Epithelial cell of prostate (primary cell): ENCODE measurements at places on chromosomes 1 and 21.

DNA sequence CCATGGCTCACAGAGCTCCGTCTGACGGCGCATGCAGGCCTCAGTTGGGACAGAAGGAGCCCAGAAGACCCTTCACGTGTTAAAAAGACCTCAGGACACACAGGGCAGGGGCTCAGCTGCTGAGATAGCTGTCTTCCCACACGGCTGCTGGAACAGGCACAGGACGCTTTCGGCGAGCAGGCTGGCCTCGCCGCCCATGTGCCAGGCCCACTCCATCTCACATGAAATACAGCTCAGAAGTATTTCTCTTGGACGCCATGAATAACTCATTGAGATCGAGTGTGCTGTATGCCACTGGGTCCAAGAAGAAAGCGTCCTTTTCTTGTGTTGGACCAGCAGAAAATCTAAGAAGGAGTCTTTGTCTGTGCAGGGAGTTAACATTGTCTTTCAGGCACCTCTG is 69.6 kb downstream of the SIM2 start:
- DNase-seq = no peak

GRCh38 chr1:241641773-241642592 is 1.8 kb upstream of the CHML start:
- no peak for DNase-seq

DNA sequence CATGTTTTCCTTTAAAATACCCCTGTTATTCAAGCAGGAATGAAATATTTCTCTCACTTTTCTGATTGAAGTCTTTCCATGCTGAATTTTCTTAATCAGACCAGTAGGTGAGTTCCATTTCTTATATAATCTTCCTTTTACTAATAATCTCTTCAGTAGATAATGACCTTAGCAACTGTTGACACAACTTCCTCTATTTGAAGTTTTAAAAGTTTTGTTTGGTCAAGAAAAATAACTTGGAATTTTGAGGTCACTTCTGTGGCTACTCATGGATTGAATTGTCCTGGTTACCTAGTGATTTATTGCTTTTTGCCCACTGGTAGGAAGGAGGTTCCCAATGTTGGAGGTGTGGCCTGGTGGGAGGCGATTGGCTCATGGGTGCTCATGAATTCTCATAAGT is 70.6 kb upstream of the PAXBP1 start:
- no peak for DNase-seq

DNA sequence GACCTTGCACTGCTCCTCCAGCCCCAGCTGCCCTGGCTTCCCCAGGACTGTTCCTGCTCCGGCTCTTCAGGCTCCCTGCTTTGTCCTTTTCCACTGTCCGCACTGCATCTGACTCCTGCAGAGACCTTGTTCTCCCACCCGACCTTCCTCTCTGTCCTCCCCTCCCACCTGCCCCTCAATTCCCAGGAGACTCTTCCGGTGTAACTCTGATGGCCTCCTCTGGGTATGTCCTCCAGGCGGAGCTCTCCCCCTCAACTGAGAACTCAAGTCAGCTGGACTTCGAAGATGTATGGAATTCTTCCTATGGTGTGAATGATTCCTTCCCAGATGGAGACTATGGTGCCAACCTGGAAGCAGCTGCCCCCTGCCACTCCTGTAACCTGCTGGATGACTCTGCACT is 550 bp downstream of the ACKR1 start:
- no peak for DNase-seq

DNA sequence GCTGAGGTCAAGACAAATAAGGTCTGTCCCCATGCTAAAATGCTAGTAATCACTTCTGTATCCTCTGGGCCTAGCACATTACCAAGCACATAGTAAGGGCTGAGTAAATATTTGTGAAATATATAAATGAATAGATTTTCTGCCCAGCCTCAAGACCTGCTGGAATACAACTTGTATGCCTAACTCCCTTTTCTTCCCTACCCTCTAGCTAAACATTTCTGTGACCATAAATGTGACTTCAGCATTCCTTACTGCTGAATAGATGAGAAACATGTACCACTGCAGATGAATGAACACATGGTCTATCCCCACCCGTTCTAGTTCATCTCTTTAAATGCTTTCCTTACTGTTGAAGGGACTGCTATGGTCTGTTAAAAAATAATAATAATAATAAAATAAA is 209.0 kb upstream of the HOOK1 start:
- no peak for DNase-seq

- no peak for DNase-seq
Observed at GRCh38 chr1:175174309-175175102, 18.1 kb downstream of the KIAA0040 start.

DNA sequence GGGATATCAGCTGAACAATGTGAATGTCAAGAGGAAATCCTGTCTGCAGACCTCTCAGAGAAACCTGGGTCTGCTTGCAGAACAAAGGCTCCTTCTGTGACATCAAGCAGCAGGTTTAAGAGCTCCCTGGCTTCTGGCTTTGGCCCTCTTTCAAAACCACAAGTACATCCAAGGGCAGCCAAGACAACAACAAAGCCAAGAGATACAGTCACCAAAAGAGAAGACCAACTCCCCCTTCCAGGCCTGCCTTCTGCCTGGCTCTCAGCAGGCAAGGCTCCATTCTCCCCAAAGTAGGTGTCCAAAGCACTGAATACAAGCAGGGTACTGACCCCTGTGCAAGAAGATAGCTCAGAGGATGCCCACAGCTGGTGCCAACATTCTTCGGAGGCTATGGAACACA is 11.5 kb downstream of the BCAR3 start:
- DNase-seq = no peak

DNA sequence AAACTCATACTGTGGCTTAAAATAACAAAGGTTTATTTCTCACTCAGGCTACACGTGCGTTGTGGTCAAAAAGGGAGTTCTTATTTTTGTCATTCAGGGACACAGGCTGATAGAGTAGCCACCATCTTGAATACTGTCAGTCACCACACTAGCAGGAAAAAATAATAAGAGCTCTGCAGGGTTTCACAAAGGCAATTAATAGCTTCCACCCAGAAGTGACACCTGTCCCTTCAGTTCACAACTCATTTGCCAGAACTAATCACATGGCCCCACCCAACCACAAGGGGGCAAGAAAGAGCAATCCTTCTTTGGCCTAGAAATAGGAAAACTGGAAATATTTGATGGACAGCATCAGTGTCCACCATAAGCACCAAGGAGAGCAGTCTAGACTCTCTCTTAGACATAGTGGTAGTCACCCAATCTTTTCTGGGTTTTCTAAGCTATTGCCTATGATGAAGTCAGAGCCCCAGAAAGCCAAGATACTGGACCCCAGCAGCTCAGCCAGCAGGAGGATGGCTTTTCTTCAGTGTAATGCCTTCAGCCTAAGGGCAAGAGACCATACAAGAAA is 8.2 kb downstream of the HAPLN2 start:
- DNase-seq = no peak

GRCh38 chr1:198734323-198735008 is 95.6 kb downstream of the PTPRC start:
- no peak for DNase-seq

DNA sequence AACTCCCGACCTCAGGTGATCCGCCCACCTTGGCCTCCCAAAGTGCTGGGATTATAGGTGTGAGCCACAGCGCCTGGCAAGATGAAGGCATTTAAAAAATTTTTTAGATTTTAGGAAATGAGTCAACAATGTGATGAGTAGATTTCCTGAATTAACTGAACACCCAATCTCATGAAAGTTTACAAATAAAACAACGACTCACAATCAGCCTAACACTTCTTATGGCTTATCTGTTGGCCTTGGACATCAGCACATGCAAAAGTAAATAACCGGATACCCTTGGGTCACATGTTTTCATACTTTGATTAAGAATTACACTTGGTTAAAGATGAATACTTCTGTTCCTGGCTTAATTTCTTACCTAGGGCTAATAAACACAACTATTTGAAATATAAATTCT is 3.0 kb downstream of the GNG12 start:
- no peak for DNase-seq

- DNase-seq = no peak
Observed at GRCh38 chr1:38326135-38326534, 279.5 kb upstream of the POU3F1 start.

- DNase-seq = no peak
Observed at GRCh38 chr1:93715529-93716126, 34.0 kb upstream of the BCAR3 start.

- DNase-seq = no peak
Observed at GRCh38 chr1:151639466-151639865, 27.6 kb downstream of the SNX27 start.

DNA sequence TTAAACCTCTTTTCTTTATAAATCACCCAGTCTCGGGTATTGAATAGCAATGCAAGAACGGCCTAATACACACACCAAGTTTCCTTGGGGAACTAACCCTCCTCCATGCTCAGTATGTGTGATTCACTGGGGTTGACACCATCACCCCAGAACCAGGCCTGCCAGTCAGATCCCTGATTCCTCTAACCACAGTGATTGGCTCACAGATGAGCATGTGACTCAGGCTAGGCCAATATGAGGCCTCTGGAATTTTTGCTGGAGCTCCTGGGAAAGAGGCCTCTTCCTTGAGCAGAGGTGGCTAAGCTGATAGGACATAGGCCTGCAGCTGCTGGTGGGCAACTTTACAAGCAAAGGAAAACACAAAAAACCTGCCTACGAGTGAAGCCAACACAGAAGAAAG is 74.7 kb upstream of the ZBTB40 start:
- DNase-seq = no peak

DNA sequence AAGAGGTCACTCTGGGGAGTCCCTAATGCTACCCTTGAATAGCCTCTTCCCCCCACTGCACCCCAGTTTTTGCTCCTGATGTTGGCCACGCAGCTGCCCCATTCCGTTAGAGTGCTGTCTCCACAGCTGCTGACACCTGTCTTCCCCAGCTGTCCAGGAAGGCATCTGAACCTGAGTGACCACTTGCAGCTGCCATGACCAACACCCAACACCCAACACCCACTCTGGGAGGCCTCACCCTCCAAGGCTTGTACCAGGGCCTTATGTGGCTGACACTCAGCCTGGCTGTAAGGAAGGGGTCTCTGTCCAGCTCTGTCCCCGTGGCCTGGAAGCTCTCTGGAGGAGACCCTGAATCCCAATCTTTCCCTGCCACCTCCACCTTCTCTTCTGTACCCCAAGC is 26.7 kb upstream of the LDLRAP1 start:
- no peak for DNase-seq

DNA sequence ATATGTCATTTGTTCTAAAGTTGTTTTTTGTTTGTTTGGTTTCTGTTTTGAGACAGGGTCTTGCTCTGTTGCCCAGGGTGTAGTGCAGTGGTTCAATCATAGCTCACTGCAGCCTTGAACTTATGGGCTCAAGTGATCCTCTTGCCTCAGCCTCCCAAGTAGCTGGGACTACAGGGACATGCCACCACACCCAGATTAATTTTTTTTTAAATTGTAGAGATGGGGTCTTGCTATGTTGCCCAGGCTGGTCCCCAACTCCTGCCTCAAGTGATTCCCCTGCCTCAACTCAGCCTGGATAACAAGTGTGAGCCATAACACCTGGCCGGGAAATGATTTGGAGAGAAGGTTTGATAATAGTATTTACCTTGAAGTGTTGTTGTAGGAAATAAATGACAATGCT is 18.2 kb downstream of the NEXN start:
- DNase-seq = no peak

DNA sequence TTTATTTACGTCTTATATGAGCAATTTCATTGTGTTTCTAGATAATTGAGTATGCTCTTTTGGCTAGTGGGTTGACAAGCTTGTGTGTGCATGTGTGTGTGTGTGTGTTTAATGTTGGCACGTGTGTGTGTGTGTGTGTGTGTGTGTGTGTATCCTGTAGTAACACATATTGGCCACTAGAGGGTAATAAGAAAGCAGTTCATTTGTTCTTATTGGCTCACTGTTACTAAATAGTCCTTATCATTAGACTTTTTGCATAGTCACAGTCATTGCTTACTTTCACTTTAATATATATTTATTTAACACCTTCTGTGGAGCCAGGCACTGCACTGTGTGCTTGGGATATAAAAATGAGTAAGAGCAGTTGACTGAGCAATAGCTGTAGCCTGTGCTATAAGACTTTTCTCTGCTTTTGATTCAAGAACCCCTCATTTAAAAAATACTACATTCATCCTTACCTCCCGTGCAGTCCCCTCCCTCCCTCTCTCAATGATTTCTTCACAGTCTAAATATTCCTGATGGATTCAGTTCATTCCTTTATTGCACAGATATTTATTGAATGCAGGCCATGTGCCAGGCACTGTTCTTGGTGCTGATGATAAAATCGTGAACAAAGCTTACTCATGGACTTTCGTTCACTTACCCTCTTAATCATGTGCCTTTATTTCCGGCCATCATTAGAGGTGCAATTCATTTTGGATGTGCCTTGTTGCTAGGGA is 96.7 kb downstream of the DYRK1A start:
- DNase-seq = peak; percentile 14

- no peak for DNase-seq
Observed at GRCh38 chr1:25066731-25067517, 136.8 kb upstream of the RUNX3 start.

DNA sequence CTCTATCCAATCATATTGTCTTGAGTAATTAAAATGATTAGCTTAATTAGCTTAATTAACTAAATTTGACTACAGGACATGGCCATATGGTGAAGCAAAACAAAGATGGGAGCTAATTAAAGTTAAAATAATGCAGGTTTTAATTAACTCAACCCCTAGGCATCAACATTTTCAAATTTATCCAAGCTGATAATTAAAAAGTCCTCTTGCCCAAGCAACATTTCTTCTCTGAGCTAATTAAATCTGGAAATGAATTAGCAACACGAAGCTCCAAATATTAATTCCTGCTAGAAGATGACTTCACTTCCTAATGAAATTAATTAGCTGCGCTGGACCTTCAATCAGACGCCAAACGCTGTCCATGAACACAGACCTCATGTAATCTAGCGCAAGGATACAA is 27.9 kb downstream of the LMO4 start:
- DNase-seq = no peak

DNA sequence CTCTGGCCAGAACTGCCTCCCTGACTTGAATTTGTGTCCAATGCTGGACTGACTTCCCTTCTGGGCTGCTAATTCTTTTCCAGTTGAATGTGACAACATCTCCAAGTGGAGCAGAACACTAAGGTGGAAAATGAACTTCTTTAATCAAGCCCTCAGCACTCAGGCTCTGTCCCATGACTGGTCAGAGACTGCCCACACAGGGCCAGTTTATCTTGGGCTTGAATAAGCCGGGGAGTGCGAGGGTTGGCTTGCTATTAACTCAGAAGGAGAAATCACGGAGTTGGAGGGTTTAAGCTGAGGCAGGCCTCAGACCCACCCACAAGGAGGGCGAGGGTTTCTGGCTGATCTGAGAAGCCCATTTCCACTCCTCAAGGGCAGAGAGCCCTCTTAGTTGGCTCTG is 12.4 kb downstream of the KCNA10 start:
- DNase-seq = no peak

- no peak for DNase-seq
Observed at GRCh38 chr21:43269440-43269839, 100.6 kb downstream of the CRYAA start.
